Activated CD4-positive, alpha-beta T cell treated with anti-CD3 and anti-CD28 coated beads, Interleukin-2, amount 10 ng/mL, durations not matched to agents 24 days and 14 days (primary cell): ENCODE measurements at places on chromosomes 4 and X.

DNA sequence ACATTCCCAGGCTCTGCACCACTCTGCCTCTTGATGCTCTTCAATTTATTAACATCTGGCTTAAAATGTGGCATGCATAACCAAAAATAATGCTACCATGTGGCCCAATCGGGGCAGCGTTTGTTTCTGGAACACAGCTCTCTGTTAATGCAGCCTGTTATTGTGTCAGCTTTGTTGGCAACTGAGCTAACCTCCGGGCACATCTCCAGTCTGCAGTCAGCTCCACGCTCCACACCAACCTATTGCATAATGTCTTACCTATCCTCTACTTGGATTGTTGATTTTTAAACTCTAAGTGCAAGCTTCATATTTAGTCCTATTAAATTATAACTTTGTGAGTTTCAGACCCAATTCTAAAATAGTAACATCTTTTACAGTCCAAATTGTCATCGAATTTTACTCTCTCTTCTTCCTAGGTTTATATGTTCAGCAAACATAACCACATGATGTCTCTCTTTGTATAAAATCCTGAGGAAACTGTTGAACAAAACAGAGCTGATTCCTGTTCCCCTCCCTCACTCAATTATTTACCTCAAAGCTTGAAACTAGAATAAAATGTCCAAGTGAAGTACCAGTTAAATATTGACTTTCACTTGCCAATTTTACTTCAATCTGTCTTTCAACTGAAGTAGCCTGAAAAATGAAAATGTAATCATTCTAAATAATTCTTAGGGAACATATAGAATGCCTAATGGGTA is 92.2 kb upstream of the RAPGEF2 start:
- peaks cover 2% of the 10 kb centered on the region for H3K27me3 ChIP-seq
- DNase-seq, result no peak
- no peaks in the 10 kb centered on the region for H3K4me1 ChIP-seq
- no peaks in the 10 kb centered on the region for H3K36me3 ChIP-seq

DNA sequence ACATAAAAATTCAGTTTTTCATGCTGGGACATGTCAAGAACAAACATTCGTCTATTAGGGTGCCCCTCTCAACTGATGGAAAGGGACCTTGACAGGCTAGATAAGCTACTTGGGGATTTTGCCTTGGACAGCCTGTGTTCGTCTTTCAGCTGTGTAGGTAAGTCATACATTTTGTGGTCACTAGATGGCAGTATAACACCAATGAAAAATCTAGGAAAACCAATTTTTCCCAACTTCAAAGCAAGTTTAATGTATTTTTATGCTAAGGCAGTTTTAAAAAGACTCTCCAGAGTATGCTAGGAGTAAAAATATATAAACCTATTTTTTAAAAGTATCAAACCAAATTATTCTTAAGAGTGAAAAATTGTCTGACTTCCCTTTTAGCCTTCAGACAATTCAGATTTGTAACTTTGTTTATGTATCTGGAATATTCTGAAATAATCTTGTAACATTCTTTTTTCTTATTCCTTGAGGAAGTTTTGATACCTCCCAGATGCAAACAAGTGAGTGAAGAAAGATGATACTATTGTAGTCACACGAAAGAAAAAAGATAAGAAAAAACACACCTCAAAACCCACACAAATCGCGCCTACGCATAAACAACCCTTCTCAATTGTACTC is 158.3 kb downstream of the CPE start:
- no peak overlapping the region for H3K4me3 ChIP-seq
- no peaks in the 10 kb centered on the region for H3K4me1 ChIP-seq
- peaks cover 7% of the 10 kb centered on the region for H3K27me3 ChIP-seq
- no peaks in the 10 kb centered on the region for H3K36me3 ChIP-seq

DNA sequence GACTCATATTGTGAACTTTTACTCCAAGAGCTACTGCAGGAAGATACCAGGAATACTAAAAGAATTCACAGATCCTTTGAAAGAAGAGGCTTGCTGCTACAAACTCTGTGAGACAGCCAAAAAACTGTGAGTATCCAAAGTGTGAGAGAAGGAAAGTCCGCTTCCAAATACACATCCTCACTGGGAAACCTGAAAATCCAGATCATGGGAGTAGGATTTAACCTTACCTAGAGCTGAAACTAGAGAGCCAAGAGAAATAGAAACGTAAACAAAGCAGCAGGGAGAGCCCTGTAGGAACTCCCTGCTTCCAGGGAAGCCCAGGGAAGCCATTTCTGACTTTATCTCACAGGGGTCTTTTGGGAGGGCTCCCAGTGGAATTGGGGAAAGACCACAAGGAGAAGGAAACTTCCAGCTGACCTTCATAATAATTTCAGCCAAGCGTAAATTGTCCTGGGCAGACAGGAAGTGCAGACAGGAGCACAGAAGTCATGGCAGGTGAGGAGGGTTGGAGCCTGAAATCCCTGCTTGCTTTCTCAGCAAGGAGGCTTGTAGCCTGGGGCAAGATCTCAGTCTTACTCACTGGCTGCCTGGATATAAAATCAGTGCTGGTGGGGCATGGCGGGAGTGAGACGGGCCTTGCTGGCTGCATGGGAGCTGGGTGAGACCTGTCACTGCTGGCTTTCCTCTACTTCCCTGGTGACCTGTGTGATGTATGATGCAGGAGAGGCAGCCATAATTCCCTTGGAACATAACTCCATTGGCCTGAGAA is 26.2 kb upstream of the NFKB1 start:
- no peak overlapping the region for H3K27ac ChIP-seq
- H3K36me3 ChIP-seq, result peaks cover 4% of the 10 kb centered on the region
- DNase-seq, result no peak
- H3K27me3 ChIP-seq, result no peaks in the 10 kb centered on the region

- H3K4me3 ChIP-seq, result no peak overlapping the region
- H3K27me3 ChIP-seq, result peaks cover 21% of the 10 kb centered on the region
- H3K36me3 ChIP-seq, result no peaks in the 10 kb centered on the region
Measured at GRCh38 chr4:100929135-100929534, 411.3 kb upstream of the EMCN start.

DNA sequence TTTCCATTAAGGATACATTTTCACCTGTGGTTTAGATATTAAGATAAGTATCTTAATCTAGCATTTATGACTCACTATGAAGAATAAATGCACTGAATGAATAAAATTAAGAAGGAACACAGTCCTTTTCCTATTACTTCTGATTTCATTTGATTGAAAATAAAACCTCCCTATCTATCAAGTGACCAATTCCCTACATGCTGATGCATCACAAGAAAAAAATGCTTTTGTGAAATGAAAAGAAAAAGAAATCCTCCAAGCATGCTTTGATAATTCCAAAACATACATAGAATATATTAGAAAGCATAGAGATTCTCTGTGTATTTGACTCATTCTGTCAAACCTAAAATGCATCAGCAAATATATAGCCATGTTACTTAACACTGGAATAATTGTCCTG is 37.1 kb downstream of the PCDH10 start:
- DNase-seq, result no peak
- no peaks in the 10 kb centered on the region for H3K27me3 ChIP-seq
- no peak overlapping the region for H3K27ac ChIP-seq
- H3K4me3 ChIP-seq, result no peak overlapping the region
- H3K36me3 ChIP-seq, result no peaks in the 10 kb centered on the region

GRCh38 chrX:68571292-68571609 is 72.4 kb downstream of the YIPF6 start:
- no peak overlapping the region for H3K4me3 ChIP-seq
- no peaks in the 10 kb centered on the region for H3K27me3 ChIP-seq
- H3K36me3 ChIP-seq, result no peaks in the 10 kb centered on the region
- H3K27ac ChIP-seq, result no peak overlapping the region

DNA sequence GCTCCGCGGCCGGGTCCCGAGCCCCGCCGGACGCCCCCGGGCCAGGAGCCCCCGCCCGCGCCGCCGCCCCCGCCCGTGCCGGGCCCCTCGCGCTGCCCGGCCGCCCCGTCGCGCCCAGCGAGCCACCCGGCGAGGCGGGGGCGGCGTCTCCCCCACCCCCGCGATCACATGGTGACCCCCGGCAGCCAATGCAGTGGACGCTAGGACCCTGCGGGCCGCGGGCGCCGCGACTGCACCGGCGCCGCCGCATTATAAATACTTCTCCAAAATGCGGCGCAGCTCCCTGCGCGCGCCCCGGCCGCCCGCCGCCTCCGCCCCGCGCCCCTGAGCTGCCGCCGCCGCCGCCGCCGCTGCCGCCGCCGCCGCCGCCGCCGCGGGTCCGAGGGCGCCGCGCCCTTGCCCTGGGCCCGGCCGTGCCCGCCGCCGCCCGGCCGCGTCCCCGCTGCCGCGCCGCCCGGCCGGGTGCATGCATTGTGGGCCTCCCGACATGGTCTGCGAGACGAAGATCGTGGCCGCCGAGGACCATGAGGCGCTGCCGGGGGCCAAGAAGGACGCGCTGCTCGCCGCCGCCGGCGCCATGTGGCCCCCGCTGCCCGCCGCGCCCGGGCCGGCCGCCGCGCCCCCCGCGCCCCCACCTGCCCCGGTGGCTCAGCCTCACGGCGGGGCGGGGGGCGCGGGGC is at the start of gene NAT8L:
TSS of gene NAT8L (plus strand) at position 282 of the 680 bp plus-strand sequence. CDS start at position 467, 185 bp downstream.
- peak within 1 kb of the TSS; percentile 45 for H3K4me3 ChIP-seq
- H3K4me1 ChIP-seq, result no peaks in the 10 kb centered on the region

- peak; percentile 91 for DNase-seq
- H3K36me3 ChIP-seq, result peaks cover 7% of the 10 kb centered on the region
- H3K27me3 ChIP-seq, result no peaks in the 10 kb centered on the region
- H3K4me1 ChIP-seq, result peaks cover 65% of the 10 kb centered on the region
- H3K27ac ChIP-seq, result peak overlapping the region; percentile 87
Measured at GRCh38 chr4:83219344-83220331, 65.0 kb downstream of the COQ2 start.
